ENCODE measurements at places on chromosomes 4 and X. TPM values are rescaled to one million over a fixed set of nuclear protein-coding genes. Genes with fewer than 3 reads are reported as not detected.

The CT45A3 gene
- total RNA-seq: not detected

The SSX3 gene
- not detected for total RNA-seq

The EPHA5 gene
- total RNA-seq: 0.53 TPM

The RBBP7 gene
- 135 TPM for total RNA-seq

The HERC3 gene
- total RNA-seq: 14.0 TPM

The CYSLTR1 gene
- total RNA-seq: 0.26 TPM

The JAKMIP1 gene
- total RNA-seq: not detected

The RNF128 gene
- 1.1 TPM for total RNA-seq

The MAP3K15 gene
- total RNA-seq: not detected

The NAT8L gene
- total RNA-seq: under 0.01 TPM

The NDNF gene
- total RNA-seq: 0.25 TPM

The DRP2 gene
- total RNA-seq: 0.12 TPM

The STPG2 gene
- total RNA-seq: 0.06 TPM

The C4orf50 gene
- total RNA-seq: not detected

The PAPSS1 gene
- 74.7 TPM for total RNA-seq

The COL4A6 gene
- 4.4 TPM for total RNA-seq

The ZNF718 gene
- 3.0 TPM for total RNA-seq

The TSPAN7 gene
- total RNA-seq: 0.19 TPM

The STBD1 gene
- 7.0 TPM for total RNA-seq

The SH3D19 gene
- 47.7 TPM for total RNA-seq

The NALF2 gene
- total RNA-seq: not detected

The LRIT3 gene
- total RNA-seq: not detected

The BOD1L1 gene
- 34.6 TPM for total RNA-seq

The AMELX gene
- not detected for total RNA-seq

The YY2 gene
- 1.6 TPM for total RNA-seq

The GDPD2 gene
- not detected for total RNA-seq

The DOK7 gene
- 0.19 TPM for total RNA-seq

The SLC7A11 gene
- 50.8 TPM for total RNA-seq

The CXCL5 gene
- not detected for total RNA-seq

The HELT gene
- not detected for total RNA-seq

The TLR3 gene
- 3.7 TPM for total RNA-seq

The SFRP2 gene
- not detected for total RNA-seq

The TMEM33 gene
- total RNA-seq: 41.5 TPM

The SRPK3 gene
- total RNA-seq: 0.56 TPM

The PNPLA4 gene
- total RNA-seq: 14.9 TPM

The GPC3 gene
- total RNA-seq: under 0.01 TPM

The APOO gene
- total RNA-seq: 9.6 TPM

The ARR3 gene
- total RNA-seq: not detected

The TLR10 gene
- total RNA-seq: not detected

The AKAP4 gene
- not detected for total RNA-seq

The SLITRK4 gene
- total RNA-seq: 7.5 TPM

The KDR gene
- total RNA-seq: 18.2 TPM

The CENPVL1 gene
- not detected for total RNA-seq

The RHOXF2B gene
- not detected for total RNA-seq

The ZNF711 gene
- 0.13 TPM for total RNA-seq

The SORCS2 gene
- 0.40 TPM for total RNA-seq

The SMIM10 gene
- total RNA-seq: 6.8 TPM

The CORIN gene
- total RNA-seq: 0.13 TPM
